ENCODE measurements at places on chromosomes 2 and 18. TPM values are rescaled to one million over a fixed set of nuclear protein-coding genes. Genes with fewer than 3 reads are reported as not detected.

Gene ITGB6
- 14.5 TPM for polyA plus RNA-seq

Gene SLC40A1
- polyA plus RNA-seq, result 100 TPM

Gene IL36G
- polyA plus RNA-seq, result not detected

Gene SPATA3
- not detected for polyA plus RNA-seq

GRCh38 chr2:73070643-73071359, 711 bp downstream of the SFXN5 start:
- DNase-seq, result no peak

- DNase-seq, result no peak
These were observed 22.3 kb upstream of the C1QL2 start for GRCh38 chr2:119180892-119181291.

DNA sequence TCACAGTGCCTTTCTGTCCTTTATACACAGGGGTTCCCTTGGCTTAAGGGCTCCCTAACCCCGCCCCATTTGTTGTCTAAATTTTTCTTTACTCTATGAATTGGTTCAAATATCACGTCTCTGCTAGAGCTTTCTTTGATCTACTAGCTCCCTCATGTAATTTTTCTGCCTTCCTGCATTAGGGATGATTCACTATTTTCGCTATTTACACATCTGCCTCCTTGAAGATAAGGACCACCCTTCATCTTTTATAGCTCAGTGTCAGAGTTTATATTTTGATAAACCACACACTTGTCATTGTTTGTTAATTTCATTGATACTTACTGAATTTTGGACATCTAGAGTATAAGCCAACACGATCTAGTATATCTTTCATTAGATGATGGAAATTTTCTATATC, 169.2 kb downstream of the LPIN1 start:
- no peak for DNase-seq

- no peak for DNase-seq
These were observed 45.6 kb downstream of the ATOH8 start for GRCh38 chr2:85799215-85799956.
